Aortic smooth muscle cell (primary cell): ENCODE measurements at places on chromosomes 2 and 18. TPM values are rescaled to one million over a fixed set of nuclear protein-coding genes. Genes with fewer than 3 reads are reported as not detected.

ARHGEF4 gene
- total RNA-seq = 1.3 and 2.8 TPM in 2 replicates

LYG2 gene
- total RNA-seq = not detected in 2 replicates

UGT1A1 gene
- not detected in 2 replicates for total RNA-seq

THOC1 gene
- total RNA-seq = 29.2 and 30.6 TPM in 2 replicates

CDKL4 gene
- 1.2 and 1.7 TPM in 2 replicates for total RNA-seq

DES gene
- 0.13 and 0.62 TPM in 2 replicates for total RNA-seq

SCYGR2 gene
- not detected in 2 replicates for total RNA-seq

DQX1 gene
- total RNA-seq = 0.12 TPM in 1 of 2 replicates, not detected in the other

VSNL1 gene
- 0.06 and 0.13 TPM in 2 replicates for total RNA-seq

FAM124B gene
- 2.1 and 3.6 TPM in 2 replicates for total RNA-seq

REG1B gene
- not detected in 2 replicates for total RNA-seq

HTR2B gene
- 118 and 269 TPM in 2 replicates for total RNA-seq

TPO gene
- total RNA-seq = not detected in 2 replicates

CIB4 gene
- not detected in 2 replicates for total RNA-seq

SERPINB3 gene
- total RNA-seq = not detected in 2 replicates

PAX8 gene
- total RNA-seq = 0.13 and 0.19 TPM in 2 replicates

CFC1 gene
- total RNA-seq = not detected in 2 replicates

POTEC gene
- total RNA-seq = not detected in 2 replicates

ASIC4 gene
- total RNA-seq = 0.12 TPM in 1 of 2 replicates, not detected in the other

PTPN2 gene
- total RNA-seq = 28.7 and 33.4 TPM in 2 replicates

CRYBA2 gene
- total RNA-seq = not detected in 2 replicates

NR4A2 gene
- total RNA-seq = 1.1 and 9.4 TPM in 2 replicates

HJURP gene
- total RNA-seq = 8.2 and 20.3 TPM in 2 replicates

TUBA4B gene
- not detected in 2 replicates for total RNA-seq

DSG3 gene
- total RNA-seq = under 0.01 TPM in 1 of 2 replicates, not detected in the other

MLPH gene
- 0.25 and 2.4 TPM in 2 replicates for total RNA-seq

UXS1 gene
- total RNA-seq = 23.4 and 28.0 TPM in 2 replicates

GRHL1 gene
- total RNA-seq = 0.19 and 0.26 TPM in 2 replicates

UGT1A8 gene
- not detected in 2 replicates for total RNA-seq

GALNT5 gene
- 28.8 and 64.5 TPM in 2 replicates for total RNA-seq

SEH1L gene
- 44.5 and 53.9 TPM in 2 replicates for total RNA-seq

CCDC148 gene
- 0.26 and 0.37 TPM in 2 replicates for total RNA-seq

THAP4 gene
- 32.8 and 42.8 TPM in 2 replicates for total RNA-seq
